ENCODE measurements at places on chromosomes 6 and 20.
A peak's percentile ranks its signal among the peaks of the same experiment; 100 is the strongest.

DNA sequence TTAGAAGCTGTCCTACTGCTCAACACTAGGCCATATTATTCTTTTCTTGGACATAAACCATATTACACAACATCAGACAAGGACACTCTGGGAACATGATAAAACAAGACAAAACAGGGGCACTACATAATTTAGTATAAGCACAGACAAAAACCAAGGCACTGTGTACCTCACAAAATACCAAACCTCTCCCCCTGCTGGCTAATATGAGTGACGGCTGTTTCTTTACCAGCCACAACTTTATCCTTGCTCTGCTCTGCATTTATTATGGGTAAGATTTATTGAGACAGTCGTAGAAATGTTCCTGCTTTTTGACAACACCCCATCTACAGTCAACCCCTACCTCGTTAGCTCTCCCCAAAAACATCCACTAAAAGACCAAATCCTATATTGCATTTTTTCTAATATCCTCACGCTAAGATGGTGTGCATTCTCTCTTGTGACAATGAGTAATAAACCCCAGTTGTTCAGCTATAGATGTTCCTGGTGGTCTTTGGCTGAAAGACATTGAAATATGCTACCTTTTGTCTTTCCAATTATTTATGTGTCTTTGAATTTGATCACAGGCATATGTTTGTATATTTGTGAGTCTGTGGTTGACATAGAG, 23.8 kb upstream of the POLR1H start:
- no peak for DNase-seq

- no peak for DNase-seq
These were observed 18.6 kb downstream of the FKBP1A start for GRCh38 chr20:1374246-1374645.

DNA sequence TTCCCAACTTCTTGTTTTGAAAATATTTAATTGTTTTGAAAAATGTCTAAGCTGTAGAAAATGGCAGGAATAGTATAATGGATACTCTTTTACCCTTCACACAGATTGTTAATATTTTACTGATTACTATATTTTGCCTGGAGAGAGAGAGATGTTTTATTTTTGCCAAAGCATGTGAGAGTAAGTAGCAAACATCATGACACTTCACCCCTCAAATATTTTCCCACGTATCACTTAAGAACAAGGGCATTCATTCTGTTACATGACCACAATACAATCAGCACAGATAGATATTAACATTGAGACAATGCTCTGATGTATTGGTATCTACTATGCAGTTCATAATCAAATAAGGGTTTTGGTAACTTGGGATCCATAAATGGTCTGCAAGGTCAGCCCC, 116.5 kb downstream of the CCDC170 start:
- DNase-seq, result no peak

DNA sequence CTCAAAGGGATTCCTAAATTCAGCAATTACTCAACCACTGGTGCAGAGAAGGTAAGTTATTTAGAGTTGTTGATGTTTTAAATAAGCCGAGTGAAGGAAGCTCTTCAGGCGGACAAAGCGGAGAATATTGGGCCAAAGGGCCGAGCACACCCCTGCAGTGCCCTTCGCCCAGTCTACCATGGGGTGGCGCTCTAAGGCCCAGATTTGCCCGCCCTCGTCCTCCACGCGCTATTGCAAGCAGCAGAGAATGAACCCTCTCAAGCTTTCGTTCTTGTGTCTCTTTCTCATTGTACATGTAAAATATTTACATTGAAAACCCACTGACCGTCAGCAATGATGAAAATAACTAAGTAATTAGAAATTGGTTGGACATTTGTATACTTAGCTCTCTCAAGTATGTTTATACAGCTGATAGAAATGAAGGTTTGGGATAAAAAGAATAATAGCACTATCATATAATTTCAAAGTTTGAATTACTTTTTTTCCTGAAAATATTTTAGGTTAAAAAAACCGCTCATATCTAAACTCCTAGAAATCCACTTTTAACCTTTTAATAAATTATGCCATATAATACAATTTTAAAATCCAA, 195.0 kb upstream of the CEP162 start:
- DNase-seq, result peak; percentile 53

- DNase-seq, result no peak
These were observed 1.3 kb upstream of the RBBP8NL start for GRCh38 chr20:62428396-62429295.

DNA sequence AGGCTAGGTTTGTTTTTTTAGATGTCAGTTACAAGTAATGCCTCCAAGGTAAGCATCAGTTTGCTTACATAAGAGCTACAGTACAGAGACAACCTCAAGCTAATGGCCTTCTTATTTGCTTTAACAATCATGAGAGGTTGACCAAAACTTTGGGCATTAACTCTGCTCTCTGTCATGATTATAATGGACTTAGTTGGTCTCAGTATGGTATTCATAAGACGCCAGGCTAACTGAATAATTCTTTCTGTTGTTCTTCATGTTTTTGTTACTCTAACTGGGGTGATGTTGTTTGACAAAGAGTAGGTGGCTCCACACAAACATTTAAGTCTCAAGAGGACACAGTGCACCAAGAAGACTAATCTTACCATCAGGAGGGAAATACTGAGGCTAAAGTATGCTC, 9.8 kb downstream of the CST9 start:
- no peak for DNase-seq

DNA sequence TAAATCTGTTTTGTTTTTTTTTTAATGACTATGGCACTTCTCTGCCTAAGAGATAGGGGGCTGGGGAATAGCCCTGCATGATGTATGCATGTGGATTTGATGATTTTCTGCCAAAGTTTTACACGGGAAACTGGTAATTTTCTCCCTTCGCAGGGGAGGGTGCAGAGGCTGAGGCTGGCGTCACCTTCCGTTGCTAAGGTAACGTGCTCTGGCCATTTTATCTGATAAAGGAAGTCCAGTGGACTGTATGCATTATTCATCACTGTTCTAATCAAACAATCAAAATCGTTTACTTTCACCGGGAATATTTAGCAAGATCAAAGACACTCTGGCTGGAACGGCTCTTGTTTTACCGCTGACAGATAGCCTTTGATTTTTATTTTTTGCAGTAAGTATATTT, 789 bp downstream of the PHACTR1 start:
- DNase-seq, result peak; percentile 54

All from NCI-H748 treated with DMSO at 0.1 percent for 48 hours (cell line).